K562 (cell line): ENCODE measurements at places on chromosomes 6 and 20. TPM values are rescaled to one million over a fixed set of nuclear protein-coding genes. Genes with fewer than 3 reads are reported as not detected.

DNA sequence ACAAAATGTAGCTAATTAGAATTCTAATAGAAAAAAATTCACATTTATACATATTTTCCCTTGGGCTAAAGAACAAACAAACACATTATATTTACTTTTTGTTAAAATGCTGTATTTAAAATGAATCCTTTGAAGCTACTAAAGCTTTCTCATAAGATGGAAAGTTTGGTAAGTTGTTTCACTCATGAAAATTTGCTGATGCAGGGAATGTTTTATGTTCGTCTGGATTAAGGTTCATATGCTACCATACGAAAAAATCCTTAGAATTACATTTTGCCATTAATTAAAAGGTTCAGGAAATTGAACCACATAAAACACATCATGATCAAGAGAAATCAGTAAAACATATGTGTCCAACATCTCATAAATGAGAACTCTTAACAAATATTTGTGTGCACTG is 62.2 kb downstream of the SMLR1 start:
- no peaks in the 10 kb centered on the region for H3K4me1 ChIP-seq
- H3K36me3 ChIP-seq = no peaks in the 10 kb centered on the region
- H3K27me3 ChIP-seq = no peaks in the 10 kb centered on the region
- H3K27ac ChIP-seq = no peak overlapping the region

GRCh38 chr20:42063141-42063540 is 445.0 kb upstream of the CHD6 start:
- H3K4me1 ChIP-seq = no peaks in the 10 kb centered on the region
- DNase-seq = no peak
- no peak overlapping the region for H3K27ac ChIP-seq
- H3K27me3 ChIP-seq = no peaks in the 10 kb centered on the region
- no peak overlapping the region for H3K4me3 ChIP-seq

- H3K27me3 ChIP-seq = 0 out of 3 replicates have a peak, but pooled peaks cover 2% of the 10 kb centered on the region
- no peak overlapping the region for H3K27ac ChIP-seq
- H3K4me3 ChIP-seq = no peak overlapping the region
- no peaks in the 10 kb centered on the region for H3K36me3 ChIP-seq
- H3K4me1 ChIP-seq = no peaks in the 10 kb centered on the region
- DNase-seq = no peak
These were observed 42.0 kb upstream of the ENPP1 start for GRCh38 chr6:131765804-131766135.

The GABRR1 gene
- total RNA-seq = not detected in 2 replicates

The SIRPD gene
- not detected in 2 replicates for total RNA-seq

- peaks cover 44% of the 10 kb centered on the region for H3K27me3 ChIP-seq
- H3K27ac ChIP-seq = no peak overlapping the region
- H3K4me3 ChIP-seq = no peak overlapping the region
- H3K36me3 ChIP-seq = no peaks in the 10 kb centered on the region
- H3K4me1 ChIP-seq = peaks cover 6% of the 10 kb centered on the region
These were observed 113.1 kb downstream of the TIAM2 start for GRCh38 chr6:155108070-155108820.

DNA sequence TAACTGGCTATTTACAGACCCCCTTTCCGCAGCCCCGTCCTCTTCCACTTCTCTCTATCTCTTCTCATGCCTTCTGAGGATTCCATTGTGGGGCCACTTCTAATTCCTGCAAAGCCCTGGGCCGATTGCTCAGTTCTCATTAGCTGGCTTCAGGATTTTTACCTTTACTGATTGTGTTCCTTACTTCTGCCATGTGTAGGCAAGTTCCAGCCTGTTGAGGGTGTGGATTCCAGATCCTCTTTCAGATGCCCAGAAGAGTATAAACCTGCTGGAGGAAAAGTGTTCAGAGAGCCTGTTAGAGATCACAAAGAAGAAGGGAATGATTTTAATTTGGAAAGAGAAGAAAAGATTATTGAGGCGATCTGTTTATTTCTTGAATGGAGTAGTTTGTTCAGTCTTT is 5.4 kb downstream of the DSE start:
- no peaks in the 10 kb centered on the region for H3K4me1 ChIP-seq
- no peaks in the 10 kb centered on the region for H3K36me3 ChIP-seq
- no peak overlapping the region for H3K27ac ChIP-seq
- peaks cover 7% of the 10 kb centered on the region for H3K27me3 ChIP-seq
- no peak for DNase-seq
- H3K4me3 ChIP-seq = no peak overlapping the region

DNA sequence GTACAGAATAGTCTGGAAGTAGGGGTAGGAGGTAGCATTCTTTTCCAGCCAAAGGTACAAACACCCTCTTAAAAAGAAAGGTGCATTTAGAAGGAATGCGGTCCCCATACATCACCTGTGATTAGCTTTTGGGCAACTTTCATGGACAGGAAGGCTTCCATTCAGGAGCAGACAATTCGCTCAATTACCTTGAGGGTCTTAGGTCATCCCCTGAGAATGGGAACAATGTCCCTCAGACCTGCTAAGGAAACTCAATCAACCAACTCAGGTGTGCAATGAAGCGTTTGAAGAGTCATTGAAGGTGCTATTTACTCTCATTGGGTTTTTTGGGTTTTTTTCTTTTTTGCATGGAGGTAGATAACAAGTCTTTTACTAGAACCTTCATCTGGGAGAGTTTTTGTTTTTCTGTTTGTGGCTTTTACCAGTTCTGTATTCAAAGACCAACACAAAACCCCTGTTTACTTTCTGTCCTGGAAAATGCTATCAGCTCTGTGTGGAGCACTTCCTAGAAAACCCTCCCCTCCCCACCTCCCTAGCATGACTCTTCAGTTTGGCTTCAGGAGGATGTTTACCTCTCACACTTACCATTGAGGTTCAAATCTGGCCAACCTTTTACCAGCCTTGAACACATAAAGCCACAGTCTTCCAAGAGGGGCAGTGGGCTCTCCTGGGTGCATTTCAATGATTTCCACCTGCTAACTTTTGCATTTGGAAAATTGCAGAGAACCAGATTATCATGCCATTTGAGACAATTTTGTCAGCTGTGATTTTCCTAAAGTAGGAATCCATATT is 271.2 kb upstream of the PRDM1 start:
- no peaks in the 10 kb centered on the region for H3K36me3 ChIP-seq
- H3K4me3 ChIP-seq = no peak overlapping the region
- H3K27me3 ChIP-seq = no peaks in the 10 kb centered on the region
- H3K4me1 ChIP-seq = peaks cover 53% of the 10 kb centered on the region

DNA sequence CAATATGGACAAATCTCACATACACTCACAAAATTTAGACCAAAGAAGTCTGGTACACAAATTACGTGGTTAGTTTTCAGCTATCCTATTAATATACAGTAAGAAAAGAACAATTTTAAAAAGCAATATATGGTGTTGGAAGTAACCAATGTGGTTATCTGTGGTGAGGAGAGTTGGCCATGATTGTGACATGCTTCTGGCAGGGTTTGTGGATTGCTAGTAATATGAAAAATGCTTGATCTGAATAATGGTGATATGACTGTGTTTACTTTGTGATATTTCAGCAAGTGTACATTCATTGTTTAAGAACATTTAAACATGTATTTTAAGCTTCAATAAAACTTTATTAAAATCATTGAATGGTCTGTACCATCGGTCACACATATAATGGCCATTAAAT is 99.1 kb downstream of the ADGB start:
- 0 out of 3 replicates have a peak, but pooled peaks cover 3% of the 10 kb centered on the region for H3K27me3 ChIP-seq
- H3K36me3 ChIP-seq = no peaks in the 10 kb centered on the region
- H3K27ac ChIP-seq = no peak overlapping the region
- no peaks in the 10 kb centered on the region for H3K4me1 ChIP-seq
- no peak for DNase-seq
